ENCODE measurements at places on chromosomes 2 and 18. TPM values are rescaled to one million over a fixed set of nuclear protein-coding genes. Genes with fewer than 3 reads are reported as not detected.

ALLC gene
- total RNA-seq = not detected

GPR35 gene
- 0.65 TPM for total RNA-seq

ASAP2 gene
- total RNA-seq = 55.5 TPM

TRIM54 gene
- total RNA-seq = 0.72 TPM

ADD2 gene
- 24.0 TPM for total RNA-seq

TSPYL6 gene
- total RNA-seq = not detected

LCT gene
- 0.03 TPM for total RNA-seq

LGALSL gene
- 11.1 TPM for total RNA-seq

UGT1A8 gene
- 0.07 TPM for total RNA-seq

SLC5A7 gene
- total RNA-seq = not detected

CCNT2 gene
- total RNA-seq = 7.9 TPM

RELCH gene
- total RNA-seq = 14.1 TPM

TAF4B gene
- 4.8 TPM for total RNA-seq

MYO1B gene
- 51.9 TPM for total RNA-seq

CHRND gene
- not detected for total RNA-seq

CCDC93 gene
- total RNA-seq = 15.1 TPM

FAM124B gene
- total RNA-seq = not detected

Data from A549 treated with GW870086 at 1 μM for 4 hours (cell line).